ENCODE measurements at places on chromosomes 4 and X. TPM values are rescaled to one million over a fixed set of nuclear protein-coding genes. Genes with fewer than 3 reads are reported as not detected.

DNA sequence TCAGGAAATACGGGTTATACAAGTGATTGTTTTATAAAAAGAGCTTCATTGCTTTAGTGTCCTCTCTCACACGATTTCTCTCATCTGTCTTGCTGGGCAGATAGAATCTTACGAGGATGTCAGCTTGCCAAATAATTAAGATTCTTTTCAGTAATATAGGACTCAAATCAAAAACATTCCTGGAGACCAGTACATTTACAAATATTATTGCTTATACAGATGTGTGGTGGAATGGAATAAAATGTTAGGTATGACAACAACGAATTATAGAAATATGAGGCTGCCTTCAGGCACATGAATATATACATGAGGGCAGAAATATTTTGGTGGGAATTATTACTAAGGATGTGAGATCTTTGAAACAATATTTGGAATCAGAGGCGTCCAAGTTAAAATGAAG is 88.9 kb downstream of the GC start:
- DNase-seq, result no peak

DNA sequence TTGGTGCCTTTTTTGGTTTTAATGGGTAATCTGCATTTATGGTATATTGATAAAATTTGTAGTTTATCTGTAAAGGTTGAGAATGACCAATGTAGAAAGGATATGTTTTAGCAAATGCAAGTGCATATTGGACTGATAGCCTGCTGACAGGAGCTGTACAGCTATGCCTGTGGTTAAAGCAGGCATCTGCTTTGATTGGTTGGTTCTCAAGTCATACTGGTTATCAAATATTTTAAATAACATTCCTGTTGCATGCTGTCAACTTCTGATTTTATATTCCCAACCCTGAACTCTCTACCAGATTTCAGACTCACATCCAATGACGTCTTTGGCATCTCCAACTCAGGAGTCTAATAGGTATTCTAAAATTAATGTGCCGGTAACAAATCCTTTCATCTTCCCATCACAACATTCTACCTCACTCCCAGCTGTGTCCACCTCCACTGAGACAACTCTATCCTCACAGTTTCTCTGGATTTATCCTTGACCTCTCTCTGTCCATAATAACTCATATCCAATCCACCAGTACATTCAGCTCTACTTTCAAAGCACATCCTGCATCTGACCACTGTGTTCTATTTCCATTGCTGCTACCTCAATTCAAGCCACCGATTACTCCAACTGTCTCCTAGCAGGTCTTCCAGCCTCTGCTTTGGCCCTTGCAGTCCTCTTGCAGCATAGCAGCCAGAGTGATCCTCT is 125.7 kb downstream of the CAMK2D start:
- DNase-seq, result no peak

GRCh38 chr4:109803924-109804571 is 2.2 kb upstream of the CFI start:
- no peak for DNase-seq

DNA sequence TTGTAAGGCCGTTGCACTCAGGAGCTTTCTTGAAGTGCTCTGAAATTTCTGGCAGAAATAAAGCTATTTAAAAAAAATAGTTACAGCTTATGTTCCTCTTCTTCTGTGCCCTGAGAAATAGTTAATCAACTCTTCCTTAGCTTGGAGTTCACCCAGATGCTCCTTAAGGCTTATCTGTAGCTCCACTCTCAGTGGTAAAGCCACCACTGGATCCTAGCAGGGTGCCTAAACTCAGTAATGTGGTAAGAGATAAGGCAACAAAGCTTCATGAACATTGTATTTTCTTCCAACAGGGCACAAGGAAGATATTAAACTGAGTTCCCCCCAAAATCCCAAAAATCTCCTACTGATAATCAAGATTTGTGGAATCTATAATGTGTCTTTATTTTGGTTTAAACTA is 299.5 kb downstream of the MAPK10 start:
- no peak for DNase-seq

DNA sequence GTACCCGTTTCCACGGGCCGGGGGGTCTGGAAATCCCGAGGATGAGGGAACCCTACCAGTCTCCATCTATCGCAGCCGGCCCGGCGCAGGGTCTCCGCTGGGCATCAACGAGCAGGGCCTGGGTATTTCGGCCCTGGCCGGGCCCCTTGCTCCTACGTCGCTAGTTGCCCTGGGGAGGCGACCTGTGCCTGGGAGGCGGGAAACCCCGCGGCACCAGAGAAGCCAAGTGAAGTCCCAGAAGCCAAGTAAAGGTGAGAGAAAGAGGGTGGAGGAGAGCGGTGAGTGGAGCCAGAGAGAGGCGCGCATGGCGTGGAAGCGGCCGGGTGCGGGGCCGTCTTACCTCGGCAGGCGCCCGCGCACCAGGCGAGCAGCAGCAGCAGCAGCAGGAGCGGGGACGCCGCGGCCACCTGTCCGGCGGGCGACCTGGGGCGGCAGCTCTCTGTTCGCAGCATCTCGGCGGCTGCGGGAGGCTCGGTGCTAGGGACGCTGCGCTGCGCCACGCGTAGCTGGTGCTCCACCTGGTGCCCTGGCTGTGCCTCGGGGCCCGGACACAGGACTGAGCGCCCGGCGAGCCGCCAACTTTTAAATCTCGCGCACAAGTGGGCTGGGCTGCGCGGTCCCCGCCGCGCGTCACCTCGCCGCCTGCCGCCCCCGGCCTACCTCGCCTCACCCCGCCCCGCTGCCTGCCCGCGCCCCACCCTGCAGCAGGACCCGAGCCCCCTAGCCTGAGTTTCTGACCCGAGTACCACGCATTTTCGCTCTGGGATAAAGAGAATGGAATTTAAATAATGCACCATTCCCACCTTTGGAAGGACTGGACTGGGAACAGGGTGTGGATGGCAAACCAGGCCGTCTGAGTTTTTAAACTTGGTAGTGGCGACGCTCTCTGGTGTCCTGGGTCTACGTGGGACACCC is at the start of gene NMU:
Gene NMU, minus strand, starts transcription at position 558 of the 915 bp plus-strand sequence. Its CDS starts 106 bp downstream, at position 452.
- DNase-seq, result peak; percentile 82

- no peak for DNase-seq
Measured at GRCh38 chr4:76762137-76763130, 135.5 kb downstream of the SOWAHB start.

DNA sequence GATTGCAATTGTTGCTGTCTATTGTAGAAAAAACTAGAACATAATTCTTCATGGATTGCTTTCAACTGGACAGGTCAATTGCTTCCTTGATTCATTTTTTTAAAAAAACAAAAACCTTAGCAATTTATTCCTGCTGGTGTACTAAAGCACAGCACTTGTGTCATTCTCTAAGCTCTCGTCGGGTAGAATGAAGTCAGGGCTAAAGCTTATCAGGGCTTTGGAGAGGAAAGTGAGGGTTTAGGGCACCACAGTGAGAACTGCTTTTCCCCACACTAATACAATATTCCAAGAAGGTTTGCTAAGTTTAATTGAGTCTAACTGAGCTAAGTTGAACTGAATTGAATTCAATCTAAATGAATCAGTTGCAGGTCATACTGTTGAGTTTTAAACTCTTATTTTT is 76.4 kb upstream of the TLR3 start:
- no peak for DNase-seq

GRCh38 chrX:69387567-69388487 is 116.3 kb upstream of the NALF2 start:
- no peak for DNase-seq

- DNase-seq, result no peak
Measured at GRCh38 chrX:53440101-53440500, 5.9 kb upstream of the HSD17B10 start.

PNMA5 gene
- not detected for total RNA-seq

FAM120C gene
- 9.1 TPM for total RNA-seq

ARHGEF6 gene
- total RNA-seq, result 14.2 TPM

MXRA5 gene
- 6.3 TPM for total RNA-seq

PPP1R2C gene
- total RNA-seq, result not detected
